ENCODE measurements at places on chromosomes 3 and 15. TPM values are rescaled to one million over a fixed set of nuclear protein-coding genes. Genes with fewer than 3 reads are reported as not detected.
A peak's percentile ranks its signal among the peaks of the same experiment; 100 is the strongest.

GRCh38 chr3:187777331-187777941 lies 32.2 kb upstream of the BCL6 start:
- DNase-seq: peak; percentile 58

GRCh38 chr3:38574411-38575278 lies 74.8 kb downstream of the SCN5A start:
- no peak for DNase-seq

DNA sequence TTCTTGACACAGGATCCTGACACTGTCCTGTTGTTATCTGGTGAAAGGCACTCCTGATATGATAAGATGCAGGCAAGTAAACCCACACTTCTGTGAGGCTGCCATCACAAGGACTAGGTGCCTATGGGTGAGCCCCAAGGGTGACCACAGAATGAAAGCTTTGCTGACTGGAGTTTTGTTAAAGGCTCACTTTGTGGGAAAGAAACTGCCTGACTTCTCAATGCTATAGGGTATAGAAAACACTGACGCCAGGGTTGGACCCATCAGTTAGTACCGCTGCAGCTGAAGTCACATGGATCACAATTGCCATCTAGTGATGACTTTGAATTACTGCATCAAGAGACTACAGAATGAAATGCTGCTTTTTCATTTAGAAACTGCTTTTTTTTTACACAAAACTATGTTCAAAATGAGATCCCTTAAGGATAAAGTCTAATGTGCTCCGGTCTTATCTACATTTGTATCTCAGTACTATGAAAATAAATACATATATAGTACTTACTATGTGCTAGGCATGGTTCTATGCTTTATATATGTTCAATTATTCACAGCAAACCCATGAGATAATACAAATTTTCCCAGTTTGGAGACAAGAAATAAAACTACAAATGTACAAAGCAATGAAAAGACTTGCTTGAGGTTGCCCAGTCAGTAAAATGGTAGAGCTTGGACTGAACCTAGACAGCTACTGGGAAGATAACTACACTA lies 64.2 kb upstream of the CMSS1 start:
- peak; percentile 2 for DNase-seq

- no peak for DNase-seq
These were observed 15.7 kb downstream of the KLHL6 start for GRCh38 chr3:183539811-183540210.

GRCh38 chr3:115272036-115272824 lies 125.1 kb upstream of the ZBTB20 start:
- no peak for DNase-seq

- DNase-seq: no peak
These were observed 35.4 kb upstream of the SCAANT1 start for GRCh38 chr3:63947594-63947993.

- no peak for DNase-seq
These were observed 87.3 kb upstream of the ROPN1 start for GRCh38 chr3:124078953-124079911.

- no peak for DNase-seq
These were observed 413.4 kb downstream of the MAGI1 start for GRCh38 chr3:65625305-65625704.

DNA sequence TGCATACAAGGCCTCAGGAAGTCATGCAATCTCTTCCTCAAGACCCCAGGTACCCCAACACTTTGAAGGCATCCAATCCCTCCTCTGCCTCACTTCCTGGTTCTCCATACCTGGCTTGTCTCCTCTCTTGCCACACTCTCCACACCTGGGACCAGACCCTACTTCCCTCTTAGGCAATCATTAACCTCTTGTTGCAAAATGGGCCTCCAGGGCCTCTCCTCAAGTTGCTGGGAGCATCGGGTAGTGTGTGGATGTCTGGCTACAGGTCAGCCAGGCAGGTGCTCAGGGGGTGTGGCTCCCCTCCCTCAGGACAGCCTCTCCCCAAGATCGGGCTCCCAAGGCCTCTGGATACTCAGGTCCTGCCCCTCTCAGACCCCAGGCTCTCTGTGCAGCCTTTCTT lies 8.6 kb downstream of the PLA2G4E start:
- DNase-seq: no peak

GRCh38 chr3:189513281-189514117 lies 117.7 kb upstream of the TP63 start:
- DNase-seq: no peak

DNA sequence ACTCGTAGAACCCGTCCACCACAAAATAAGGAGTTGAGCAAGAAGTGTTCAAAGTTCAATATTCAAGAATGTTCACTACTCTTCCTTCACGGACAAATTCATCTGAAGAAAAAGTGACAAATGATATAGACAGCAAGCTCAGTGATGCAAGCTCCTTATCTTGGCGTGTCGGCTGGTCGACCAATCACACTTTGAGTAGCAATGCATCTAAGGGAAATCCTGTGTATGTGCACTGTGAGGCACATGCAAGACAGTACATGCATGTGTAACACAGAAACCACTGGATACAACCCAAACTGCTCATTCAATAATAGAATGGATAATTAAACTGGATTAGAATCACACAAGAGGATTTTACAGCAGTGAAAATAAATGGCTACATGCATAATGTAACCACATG lies 64.4 kb upstream of the CSPG5 start:
- DNase-seq: no peak

GRCh38 chr15:86382341-86382740 lies 302.7 kb downstream of the AGBL1 start:
- no peak for DNase-seq

DNA sequence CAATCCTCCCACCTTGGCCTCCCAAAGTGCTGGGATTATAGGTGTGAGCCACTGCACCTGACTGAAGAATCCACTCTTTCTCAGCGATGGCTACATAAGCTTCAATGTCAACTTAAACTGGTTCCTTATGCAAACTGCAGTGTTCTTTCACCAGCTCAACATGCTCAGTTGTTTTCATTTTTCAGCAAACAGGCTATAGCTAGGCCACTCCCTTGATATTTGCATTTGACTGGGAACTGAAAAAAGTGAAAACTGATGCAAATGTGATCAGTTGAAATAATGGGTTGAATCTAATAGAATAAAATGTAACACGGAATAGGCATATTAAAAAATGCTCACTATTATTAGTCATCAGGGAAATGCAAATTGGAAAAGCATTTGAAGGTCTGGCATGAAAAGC lies 74.2 kb upstream of the GCNT3 start:
- DNase-seq: no peak

DNA sequence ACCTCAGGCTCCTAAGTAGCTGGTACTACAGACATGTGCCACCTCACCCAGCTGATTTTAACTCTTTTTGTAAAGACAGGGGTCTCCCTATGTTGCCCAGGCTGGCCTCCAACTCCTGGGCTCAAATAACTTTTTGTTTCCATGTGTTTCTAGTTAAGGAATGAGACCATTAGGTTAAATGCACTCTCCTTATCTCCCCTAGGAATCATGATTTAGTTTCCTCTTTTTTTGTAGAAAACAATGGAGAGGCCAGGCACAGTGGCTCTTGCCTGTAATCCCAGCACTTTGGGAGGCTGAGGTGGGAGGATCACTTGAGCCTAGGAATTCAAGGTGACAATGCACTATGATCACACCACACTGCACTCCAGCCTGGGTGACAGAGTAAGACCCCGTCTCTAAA lies 198.8 kb upstream of the C2CD4B start:
- no peak for DNase-seq

RBP2 gene
- not detected for polyA plus RNA-seq

ESYT3 gene
- polyA plus RNA-seq: not detected

KLHDC8B gene
- 0.56 TPM for polyA plus RNA-seq

OGG1 gene
- polyA plus RNA-seq: 27.1 TPM

DLG1 gene
- polyA plus RNA-seq: 34.0 TPM

LYSMD4 gene
- polyA plus RNA-seq: 3.1 TPM

GPR149 gene
- not detected for polyA plus RNA-seq

GPR156 gene
- polyA plus RNA-seq: not detected

AADAC gene
- not detected for polyA plus RNA-seq

TUSC7 gene
- polyA plus RNA-seq: not detected

Measured in naive B cell (primary cell).